ENCODE measurements at places on chromosomes 6 and 20. TPM values are rescaled to one million over a fixed set of nuclear protein-coding genes. Genes with fewer than 3 reads are reported as not detected.

The BANF2 gene
- not detected for total RNA-seq

The IMPG1 gene
- total RNA-seq: not detected

DNA sequence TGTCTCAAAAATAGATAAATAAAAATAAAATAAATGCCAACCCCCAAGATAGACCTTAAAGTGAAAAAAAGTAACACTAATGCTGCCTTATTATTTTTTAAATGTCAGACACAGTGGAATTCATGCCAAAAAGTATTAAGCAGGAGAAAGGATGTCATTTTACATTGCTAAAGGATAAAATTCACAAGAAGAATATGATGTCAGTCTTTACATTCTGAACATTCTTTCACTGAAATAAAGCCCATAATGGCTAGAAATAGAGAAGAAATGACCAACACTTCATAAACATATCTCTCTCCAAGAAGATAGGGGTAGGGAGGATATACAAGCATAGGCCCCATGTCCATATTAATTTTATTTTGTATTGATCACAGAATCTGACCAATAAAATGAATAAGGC is 47.4 kb downstream of the SLC23A2 start:
- DNase-seq: no peak

DNA sequence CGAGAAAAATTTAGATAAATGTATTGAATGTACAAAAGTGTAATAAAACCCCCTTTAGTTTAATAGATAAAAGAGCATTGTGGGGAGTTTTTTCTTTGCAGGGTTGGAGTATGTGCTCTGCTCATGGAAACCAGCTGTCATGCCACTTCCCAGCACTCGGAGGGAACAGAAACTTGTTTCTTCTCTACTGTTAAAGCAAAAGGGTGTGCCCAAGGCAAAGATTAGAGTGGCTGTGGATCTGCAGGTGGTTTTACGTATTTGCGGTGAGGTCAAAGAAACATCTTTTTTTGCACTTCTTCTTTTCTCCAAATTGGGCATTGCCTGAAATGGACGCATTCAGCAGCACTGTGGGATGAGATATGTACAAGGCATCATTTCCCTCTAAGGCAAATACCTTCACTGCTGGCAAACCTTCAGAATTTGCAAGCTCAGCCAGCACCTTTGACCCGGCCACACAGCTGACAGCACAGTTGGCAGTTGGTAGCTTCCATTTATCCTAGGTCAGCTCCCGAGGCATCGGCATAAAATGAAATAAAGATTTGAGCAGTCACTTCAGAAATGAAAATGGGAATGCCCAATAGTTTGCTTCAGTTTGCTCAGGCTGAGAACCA is 178.4 kb upstream of the EYA4 start:
- DNase-seq: no peak

DNA sequence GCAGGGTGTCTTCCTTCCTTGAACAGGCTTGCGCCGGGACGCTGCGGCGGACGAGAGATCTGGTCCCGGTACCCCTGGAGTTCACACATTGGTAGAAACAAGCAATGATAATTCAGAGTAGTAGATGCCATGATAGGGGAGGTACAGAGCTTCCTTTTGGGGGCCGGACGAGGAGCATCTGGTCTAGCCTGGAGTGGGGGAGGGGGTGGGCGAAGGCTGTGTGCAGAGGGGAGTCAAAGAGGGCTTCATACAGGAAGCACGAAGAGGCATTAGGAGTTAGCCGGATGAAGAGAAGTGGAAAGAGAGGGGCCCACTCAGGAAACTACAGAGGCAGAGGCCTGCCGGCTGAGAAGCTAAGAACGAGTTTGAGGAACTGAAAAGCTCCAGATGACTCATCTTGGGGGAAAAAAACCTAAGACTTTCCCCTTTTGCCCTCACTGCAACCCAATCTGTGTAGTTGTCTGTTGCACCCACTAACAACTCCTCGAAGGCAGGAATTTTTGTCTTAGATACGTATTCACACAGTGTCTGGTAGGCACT is 611 bp downstream of the CNPY3 start:
- no peak for DNase-seq

DNA sequence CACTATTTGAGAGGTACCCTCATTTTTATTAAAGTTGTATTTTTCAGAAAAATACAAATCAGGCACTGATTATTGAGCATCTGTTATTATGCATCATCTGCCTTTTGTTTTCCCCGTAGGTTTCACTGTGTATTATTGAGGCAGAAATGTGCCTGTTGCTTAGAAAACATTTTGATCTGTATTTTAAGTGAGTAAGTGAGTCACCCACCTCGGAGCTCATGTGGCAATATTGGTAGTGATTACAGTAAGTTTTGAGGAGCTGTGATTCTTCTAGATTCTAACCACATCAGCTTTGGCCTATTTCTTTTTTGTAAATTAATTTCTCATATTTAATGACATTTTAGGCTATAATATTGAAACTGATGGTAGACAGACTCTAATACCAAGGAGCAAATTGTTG is 59.6 kb upstream of the LAMP5 start:
- DNase-seq: no peak

All from neural progenitor cell (in vitro differentiated cells).